Activated naive CD8-positive, alpha-beta T cell treated with anti-CD3 and anti-CD28 coated beads for 36 hours (primary cell): ENCODE measurements at places on chromosomes 16 and 17. TPM values are rescaled to one million over a fixed set of nuclear protein-coding genes. Genes with fewer than 3 reads are reported as not detected.
A peak's percentile ranks its signal among the peaks of the same experiment; 100 is the strongest.

- DNase-seq, result no peak
These were observed 17.4 kb downstream of the PIEZO1 start for GRCh38 chr16:88767546-88768070.

- peak; percentile 20 for DNase-seq
These were observed 69.2 kb upstream of the CES5A start for GRCh38 chr16:55944377-55944802.

DNA sequence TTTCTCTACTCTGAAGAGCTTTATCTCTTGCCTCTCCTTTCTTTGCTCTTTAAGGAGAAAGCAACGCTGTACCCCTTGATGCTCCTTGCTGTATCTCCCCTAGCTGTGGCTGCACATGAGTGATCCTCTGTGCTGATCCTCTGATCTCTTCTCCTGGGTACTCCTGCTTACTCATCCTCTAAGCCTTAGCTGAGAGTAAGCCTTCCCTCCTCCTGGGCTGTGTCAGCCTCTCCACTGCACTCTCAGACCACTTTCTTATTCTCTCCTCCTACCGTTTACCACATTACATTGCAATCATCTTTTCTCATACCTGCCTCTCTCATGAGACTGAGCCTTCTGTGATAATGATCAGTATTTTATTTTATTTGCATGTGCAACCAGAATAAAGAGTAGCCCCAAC, 25.1 kb downstream of the SOX9 start:
- no peak for DNase-seq

DNA sequence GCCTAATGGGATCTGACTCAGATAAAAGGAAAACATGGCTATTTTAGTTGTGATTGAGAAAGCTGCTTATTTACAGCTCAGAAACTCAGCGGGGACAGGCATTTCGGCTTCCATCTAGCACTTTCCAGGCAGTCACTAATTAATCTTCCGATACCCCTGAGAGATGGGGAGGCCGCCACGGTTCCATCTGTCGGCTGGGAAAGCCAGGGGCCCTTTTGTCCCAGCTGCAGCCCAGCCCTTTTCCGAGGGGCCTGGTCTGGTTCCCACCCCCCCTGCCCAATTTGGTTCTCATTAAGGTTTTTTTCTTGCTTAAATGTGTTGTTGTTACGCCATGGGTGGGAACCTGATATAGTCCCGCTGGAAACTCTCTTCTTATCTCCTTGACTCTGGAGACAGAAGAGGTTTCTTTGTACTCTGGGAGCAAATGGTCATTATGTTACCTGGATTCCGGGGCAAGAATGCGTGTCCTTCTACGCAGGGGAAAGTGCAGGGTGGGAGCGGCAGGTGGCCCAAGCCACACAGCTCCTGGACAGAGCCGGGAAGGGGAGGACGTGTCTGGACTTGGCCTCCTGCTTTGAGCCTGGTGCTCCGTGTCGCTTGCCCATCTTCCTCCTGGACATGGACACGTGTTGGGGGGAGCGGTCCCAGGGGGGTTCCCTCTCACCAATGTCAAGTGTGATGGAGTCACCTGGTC, 50.9 kb upstream of the GSE1 start:
- DNase-seq, result no peak

DNA sequence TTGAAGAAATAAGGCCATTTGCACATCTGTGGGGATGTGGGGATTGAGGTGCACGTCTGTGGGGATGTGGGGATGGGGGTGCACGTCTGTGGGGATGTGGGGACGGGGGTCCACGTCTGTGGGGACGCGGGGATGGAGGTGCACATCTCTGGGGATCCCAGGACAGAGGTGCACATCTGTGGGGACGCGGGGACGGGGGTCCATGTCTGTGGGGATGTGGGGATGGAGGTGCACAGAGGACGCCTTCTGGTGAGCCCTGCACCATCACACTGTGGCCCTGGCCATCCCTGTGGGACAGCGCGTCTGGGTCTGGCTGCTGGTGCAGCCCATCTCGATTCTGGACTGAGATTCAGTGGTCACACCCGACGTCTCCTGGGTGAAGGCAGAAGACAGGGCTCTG, 161.4 kb downstream of the LAT start:
- DNase-seq, result no peak

GRCh38 chr16:30924076-30924912, 922 bp downstream of the FBXL19 start:
- DNase-seq, result no peak

- DNase-seq, result no peak
These were observed 51.4 kb downstream of the CACNG1 start for GRCh38 chr17:67095803-67096202.

- peak; percentile 37 for DNase-seq
These were observed 3.2 kb downstream of the SOST start for GRCh38 chr17:43755389-43755875.

- no peak for DNase-seq
These were observed 800 bp downstream of the FXR2 start for GRCh38 chr17:7613769-7614424.

DNA sequence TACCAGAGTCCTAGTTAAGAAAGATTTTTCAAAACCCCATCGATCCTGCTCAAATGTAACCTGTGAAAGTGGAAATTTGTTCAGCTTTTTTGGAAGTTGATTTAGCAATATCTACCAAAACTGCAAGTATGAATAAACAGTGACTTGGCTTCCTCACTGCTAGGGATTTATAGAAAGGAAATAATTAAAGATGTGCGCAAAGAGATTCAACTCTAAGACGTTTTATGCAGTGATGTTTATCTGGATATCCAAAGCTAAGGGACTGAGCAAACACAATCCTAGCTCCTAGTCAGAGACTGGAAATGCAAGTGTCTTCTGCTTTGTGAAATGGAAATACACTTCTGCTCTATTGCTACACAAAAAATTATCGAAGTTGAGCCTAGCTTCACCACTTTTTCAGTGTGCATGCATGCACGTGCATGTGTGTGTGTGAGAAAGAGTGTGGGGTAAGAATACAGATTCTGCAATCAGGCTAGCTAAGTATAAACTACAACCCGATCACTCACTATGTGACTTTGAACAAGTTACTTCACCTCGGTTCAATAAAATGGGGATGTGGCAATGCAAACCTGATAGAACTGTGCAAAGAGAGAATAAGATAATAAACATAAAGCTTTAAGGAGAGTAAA, 52.1 kb upstream of the FOXF1 start:
- no peak for DNase-seq

GRCh38 chr17:81400996-81401722, 5.9 kb downstream of the BAHCC1 start:
- no peak for DNase-seq

- no peak for DNase-seq
These were observed 2.7 kb downstream of the PLLP start for GRCh38 chr16:57281791-57282190.

- no peak for DNase-seq
These were observed 73.7 kb downstream of the MRC2 start for GRCh38 chr17:62700964-62701705.

DNA sequence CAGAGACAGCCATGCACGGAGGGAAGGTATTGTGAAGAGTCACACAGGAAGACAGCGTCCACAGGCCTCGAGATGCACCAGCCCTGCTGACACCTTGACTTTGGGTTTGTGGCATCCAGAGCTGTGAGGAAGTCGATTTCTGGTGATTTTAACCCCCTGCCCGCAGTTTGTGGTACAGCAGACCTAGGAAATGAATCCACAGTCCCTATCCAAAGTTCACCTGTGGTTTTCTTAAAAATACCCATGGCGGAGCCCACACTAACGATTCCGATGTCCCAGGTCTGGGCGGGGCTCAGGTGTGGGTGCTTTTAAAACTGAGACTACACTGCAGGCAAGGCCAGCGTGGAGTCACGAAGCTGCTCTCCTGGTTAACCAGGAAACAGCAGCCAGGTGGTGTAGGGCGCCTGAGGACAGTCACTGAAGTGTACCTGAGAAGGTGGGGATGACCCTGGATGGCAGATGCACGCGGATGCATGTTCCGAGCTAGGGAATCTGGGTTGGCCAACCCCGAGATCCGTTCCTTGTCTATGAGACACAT, 14.4 kb upstream of the MEAK7 start:
- DNase-seq, result peak; percentile 74

GRCh38 chr16:24482681-24483202, 56.6 kb upstream of the RBBP6 start:
- DNase-seq, result no peak

DNA sequence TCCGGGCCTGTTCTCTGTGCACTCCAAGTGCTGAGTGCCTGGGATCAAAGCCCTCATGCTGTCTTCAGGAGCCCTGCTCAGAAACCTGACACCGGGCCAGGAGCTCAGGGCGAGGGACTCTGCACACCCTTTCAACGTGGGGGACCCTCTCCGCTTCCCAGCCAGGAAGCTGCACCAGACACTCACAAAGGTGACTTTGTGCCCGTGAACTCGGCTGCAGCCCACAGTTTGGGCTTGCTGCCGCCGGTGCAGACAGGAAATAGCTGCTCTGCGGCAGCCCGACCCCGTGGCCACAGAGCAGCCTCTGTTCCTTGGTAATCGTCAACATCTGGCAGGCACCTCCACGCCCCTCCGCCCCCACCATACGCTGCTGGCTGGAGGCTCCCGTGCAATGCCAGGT, 93.4 kb upstream of the METRNL start:
- peak; percentile 64 for DNase-seq

GRCh38 chr17:6568184-6568758, 11.9 kb upstream of the PITPNM3 start:
- DNase-seq, result no peak

DNA sequence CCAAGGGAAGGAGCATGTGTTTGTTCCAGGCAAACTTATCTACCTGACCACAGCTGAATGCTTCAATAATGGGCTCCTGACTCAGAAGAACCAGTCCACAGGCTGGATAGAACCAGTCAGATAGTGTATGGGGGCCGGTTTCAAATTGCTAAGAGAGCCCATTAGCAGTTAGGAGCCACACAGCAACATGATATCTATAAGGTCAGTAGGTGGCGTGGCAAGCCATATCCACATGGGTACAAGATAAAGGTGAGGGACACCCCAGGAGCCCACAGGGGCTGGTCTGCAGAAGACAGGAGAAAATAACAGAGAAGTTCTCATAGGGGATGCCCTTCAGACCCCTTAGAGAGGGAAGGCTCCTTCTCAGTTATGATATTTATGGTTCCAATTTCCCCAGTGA, 31.6 kb upstream of the CDRT15 start:
- DNase-seq, result no peak

DNA sequence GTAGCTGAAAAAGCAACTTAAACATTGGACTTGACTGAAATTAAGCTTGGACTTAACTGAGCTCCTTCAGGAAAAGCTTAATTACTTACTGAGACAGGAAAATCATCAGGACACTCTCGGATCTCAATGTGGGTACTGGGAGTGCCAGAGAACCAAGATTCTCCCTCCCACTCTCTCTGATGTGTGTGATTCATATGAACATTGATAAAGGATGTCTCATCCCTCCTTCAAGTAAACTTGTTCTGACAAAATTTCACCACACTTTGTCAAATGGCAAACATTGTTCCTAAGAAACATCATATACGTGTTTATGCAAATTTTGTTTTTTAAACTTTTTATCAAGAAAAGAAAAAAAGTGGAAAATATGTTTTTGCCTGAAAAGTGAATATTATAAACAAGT, 4.1 kb upstream of the SLFN5 start:
- DNase-seq, result no peak

- DNase-seq, result no peak
These were observed 19.8 kb upstream of the KCNH6 start for GRCh38 chr17:63503341-63503705.

DNA sequence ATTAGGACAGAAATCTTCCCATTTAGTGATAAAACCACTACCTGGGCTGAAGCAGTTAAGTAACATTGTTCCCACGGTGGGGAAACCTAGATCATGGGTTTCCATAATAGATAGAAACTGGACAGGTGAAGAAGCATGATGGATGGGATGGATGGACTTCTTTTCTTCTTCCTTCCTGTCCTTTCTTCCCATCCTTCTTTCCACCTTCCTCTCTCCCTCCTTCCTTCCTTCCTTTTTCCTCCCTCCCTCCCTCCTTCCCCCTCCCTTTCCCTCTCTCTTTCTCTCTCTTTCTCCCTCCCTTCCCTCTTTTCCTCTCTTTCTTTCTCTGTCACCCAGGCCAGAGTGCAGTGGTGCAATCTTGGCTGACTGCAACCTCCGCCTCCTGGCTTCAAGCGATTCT, 3.1 kb downstream of the PSMC3IP start:
- DNase-seq, result no peak

GRCh38 chr16:50665128-50665878, 15.8 kb downstream of the SNX20 start:
- DNase-seq, result peak; percentile 75

- DNase-seq, result no peak
These were observed 18.2 kb upstream of the TBX21 start for GRCh38 chr17:47714773-47715396.

GRCh38 chr16:1330260-1330914, 3.1 kb upstream of the BAIAP3 start:
- no peak for DNase-seq

- DNase-seq, result no peak
These were observed 174.4 kb upstream of the IRX6 start for GRCh38 chr16:55149622-55150021.

DNA sequence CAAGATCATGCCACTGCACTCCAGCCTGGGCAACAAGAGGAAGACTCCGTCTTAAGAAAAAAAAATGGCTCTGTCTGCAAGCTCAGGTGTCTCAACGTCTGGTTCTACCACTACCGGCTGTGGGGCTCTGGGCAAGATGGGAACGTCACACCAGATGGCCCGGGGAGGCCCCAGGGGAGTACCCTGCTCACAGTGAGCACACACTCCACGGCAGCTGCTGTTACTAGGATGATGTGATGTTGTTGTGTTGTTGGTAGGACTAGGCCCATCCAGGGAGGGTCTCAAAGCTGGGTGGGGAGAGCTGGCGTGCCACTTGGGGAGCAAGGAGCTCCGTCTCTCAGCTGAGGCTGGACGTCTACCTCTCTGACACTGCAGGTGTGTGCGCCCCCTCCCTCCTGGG, 9.4 kb upstream of the NPTX1 start:
- no peak for DNase-seq

DNA sequence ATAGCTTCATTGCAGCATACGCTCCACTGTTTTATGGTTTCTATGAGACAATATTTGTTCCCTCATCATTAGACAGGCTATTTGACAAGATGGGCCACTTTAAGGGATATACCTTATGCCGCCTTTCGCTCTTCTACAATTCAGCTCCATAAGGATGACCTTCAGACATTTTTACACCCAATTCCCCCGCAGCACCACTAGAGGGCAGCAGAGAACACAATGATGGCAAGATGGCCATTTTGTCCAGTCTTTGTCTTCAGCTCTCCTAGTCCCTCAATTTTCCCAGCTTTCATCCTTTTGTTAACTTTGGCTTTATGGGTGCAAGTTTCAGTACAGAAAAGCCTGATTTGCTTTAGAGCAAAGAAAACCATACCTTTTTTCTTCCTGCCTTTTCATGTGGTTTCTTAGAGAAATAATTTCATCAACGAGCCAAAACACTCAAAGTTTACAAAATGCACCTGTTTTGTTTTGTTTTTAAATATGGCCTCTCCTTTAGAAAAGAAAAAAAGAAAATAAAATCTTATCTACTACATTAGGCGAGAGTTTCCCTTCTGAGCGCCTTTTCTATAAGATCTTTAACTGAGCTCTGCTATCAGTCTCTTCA, 355.3 kb downstream of the TOX3 start:
- peak; percentile 22 for DNase-seq

Gene BCAR1
- total RNA-seq, result 0.74 TPM

Gene TPPP3
- total RNA-seq, result not detected

Gene GPR139
- total RNA-seq, result not detected

Gene CHRNE
- 0.42 TPM for total RNA-seq

Gene CIBAR2
- total RNA-seq, result not detected

Gene MYL11
- 1.5 TPM for total RNA-seq

Gene ALOX15
- 0.18 TPM for total RNA-seq

Gene CD300H
- total RNA-seq, result not detected

Gene SULT1A1
- total RNA-seq, result 13.3 TPM

Gene TMEM238L
- total RNA-seq, result not detected

Gene TMEM114
- total RNA-seq, result not detected

Gene MARCHF10
- total RNA-seq, result not detected

Gene FBXL16
- total RNA-seq, result 3.2 TPM

Gene TAC4
- total RNA-seq, result not detected
